ENCODE measurements at places on chromosomes 16 and 17. TPM values are rescaled to one million over a fixed set of nuclear protein-coding genes. Genes with fewer than 3 reads are reported as not detected.

Gene DPEP1
- polyA plus RNA-seq, result 3.3 TPM

Gene SPN
- polyA plus RNA-seq, result 5.1 TPM

Gene NGFR
- 1.8 TPM for polyA plus RNA-seq

Gene TVP23A
- polyA plus RNA-seq, result 15.3 TPM

Gene KRT24
- polyA plus RNA-seq, result not detected

Gene SYCE1L
- polyA plus RNA-seq, result not detected

Gene HAS3
- 1.3 TPM for polyA plus RNA-seq

Gene KRT28
- not detected for polyA plus RNA-seq

Gene ITGAD
- 2.7 TPM for polyA plus RNA-seq

Gene SPNS3
- polyA plus RNA-seq, result not detected
